ENCODE measurements at places on chromosomes 5 and 9.

- no peak for DNase-seq
These were observed 66.6 kb downstream of the LPAR1 start for GRCh38 chr9:110971705-110972104.

- DNase-seq, result no peak
These were observed 56.7 kb downstream of the APC start for GRCh38 chr5:112794410-112794809.

GRCh38 chr5:38379350-38379937, 121.1 kb downstream of the EGFLAM start:
- DNase-seq, result no peak

DNA sequence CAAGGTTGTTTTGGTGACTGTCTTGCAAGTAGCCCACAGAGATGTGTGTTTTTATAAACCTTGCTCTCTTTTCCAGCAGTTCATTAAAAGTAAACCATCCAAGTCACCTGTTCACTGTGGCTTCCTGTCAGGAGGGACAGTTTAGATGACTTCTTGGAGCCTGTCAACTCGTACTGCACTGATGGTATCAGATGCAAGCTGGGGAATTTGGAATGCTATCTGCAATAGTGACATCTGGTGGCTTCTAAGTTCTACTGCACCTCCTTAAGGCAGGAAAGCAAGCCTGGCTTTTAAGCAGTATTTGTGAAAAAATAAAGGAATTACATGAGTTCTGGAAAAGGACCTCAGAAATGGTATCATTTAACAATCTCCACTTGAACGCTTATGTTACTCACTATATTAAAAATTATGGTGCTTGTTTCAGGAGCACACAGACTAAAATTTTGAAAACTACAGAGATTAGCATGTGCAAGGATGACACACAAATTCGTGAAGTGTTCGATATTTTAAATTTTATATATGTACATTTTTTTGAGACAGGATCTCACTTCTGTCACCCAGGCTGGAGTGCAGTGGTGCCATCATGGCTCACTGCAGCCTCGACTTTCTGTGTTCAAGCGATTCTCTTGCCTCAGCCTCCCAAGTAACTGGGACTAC, 164.0 kb downstream of the TTC39B start:
- DNase-seq, result peak; percentile 3

- no peak for DNase-seq
These were observed 226.5 kb downstream of the ASTN2 start for GRCh38 chr9:117188394-117188793.

GRCh38 chr5:150021491-150022157, 21.1 kb downstream of the HMGXB3 start:
- DNase-seq, result no peak

- no peak for DNase-seq
These were observed 32.7 kb downstream of the PRRC2B start for GRCh38 chr9:131426545-131426944.

GRCh38 chr9:93486268-93486667, 32.9 kb upstream of the FAM120AOS start:
- DNase-seq, result no peak

DNA sequence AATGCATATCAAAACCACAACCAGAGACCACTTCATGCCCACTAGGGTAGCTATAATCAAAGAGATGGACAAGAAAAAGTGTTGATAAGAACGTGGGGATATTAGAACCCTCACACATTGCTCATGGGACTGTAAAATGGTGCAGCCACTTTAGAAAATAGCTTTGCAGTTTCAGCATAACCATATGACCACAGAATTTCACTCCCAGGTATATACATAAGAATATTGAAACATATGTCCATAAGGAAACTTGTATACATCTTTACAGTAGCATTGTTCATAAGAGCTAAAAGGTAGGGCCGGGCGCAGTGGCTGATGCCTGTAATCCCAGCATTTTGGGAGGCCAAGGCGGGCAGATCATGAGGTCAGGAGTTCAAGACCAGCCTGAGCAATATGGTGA, 56.4 kb downstream of the S1PR3 start:
- DNase-seq, result no peak

DNA sequence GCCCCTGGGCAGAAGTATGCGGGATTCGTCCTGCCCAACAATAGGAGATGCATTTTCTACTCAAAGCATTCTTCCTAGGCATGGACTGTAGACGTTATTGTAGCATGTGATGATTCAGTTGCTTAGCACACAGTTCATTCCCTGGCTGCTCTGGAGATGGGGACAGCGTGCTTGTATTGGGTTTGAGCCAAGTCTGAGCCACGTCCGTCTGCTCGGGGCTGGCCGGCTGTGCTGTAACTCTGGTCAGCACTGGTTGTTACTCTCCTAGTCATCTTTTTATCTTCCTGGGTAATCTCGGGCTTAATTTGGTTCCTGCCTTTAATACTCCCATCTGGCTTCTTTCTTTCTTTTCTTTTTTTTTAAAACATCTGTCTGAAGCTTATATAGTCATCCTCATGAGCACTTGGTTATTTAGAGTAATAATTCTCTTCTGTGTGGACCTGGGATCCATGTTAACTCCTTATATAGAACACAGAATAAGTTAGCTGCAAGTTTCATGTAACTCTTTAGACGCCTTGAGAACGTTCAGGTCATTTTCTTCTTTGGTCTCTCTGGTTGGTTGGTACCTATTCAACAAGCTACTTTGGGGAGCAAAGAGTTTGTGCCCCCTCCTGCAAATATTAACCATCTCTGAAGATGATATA, 118.8 kb upstream of the RPS23 start:
- no peak for DNase-seq

DNA sequence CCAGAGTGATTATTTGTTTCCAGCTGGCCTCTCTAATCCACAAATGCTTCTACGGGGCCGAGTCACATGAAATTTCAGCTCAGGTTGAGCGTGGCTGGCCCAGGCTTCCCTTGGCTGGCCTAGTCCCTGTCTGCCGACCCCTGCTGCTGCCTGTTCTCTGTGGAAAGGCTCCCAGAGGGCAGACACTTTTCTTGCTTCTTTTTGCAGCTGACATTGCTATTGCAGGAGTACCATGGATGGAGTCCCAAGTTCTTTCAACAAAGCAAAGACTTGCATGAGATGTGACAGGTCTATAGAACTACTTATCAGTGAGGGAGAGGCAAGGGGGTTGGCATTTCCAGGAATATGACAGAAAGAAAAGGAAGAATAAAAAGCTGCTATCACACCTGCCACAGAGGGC, 287.4 kb upstream of the ARRDC3 start:
- no peak for DNase-seq

DNA sequence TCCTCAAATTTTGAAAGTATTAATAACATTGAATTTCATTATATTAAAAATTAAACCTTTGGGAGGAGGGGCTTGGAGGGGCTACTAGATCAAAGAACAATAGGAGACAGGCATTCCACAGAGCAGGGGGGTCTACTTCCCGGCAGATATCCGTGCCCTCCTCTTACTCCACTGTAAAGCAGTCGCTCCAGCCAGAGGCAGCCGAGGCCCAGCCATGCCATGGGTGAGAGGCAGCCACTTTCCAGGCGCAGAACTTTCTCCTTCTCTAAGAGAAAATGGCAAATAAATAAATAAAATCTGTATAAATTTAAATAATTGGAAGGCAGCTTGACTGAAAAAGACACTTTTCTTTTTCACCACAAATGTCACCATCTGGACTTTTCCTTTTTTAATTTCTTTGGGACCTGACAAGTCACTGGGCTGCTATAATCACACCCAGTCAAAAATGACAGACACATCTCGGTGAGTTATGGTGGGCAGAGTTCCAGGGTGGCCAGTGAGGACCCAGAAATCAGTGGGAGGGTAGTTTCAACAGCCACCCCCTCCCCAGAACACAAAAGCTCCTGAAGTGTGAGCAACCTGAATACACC, 302.2 kb upstream of the SMARCA2 start:
- DNase-seq, result no peak

- no peak for DNase-seq
These were observed 889 bp upstream of the ADAMTS12 start for GRCh38 chr5:33892620-33893137.

DNA sequence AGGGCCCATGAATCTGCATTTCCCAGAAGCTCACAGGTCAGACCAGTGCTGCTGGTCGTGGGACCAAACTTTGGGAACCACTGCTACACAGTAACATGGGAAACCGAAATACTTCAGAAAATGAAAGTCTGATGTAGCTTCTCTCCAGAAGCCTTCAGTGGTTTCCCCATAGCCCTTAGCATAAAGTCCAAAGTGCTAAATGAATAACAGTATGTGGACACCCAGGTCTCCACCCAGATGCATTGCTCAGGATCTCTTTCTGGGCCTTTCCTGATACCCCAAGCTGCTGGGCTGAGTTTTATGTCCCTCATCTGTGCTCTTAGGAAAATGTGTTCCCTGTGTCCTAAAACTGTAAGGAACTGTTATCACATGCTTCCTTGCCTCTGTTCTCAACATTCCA, 100.4 kb downstream of the NFIB start:
- DNase-seq, result no peak

GRCh38 chr5:158619083-158619788, 480.5 kb downstream of the EBF1 start:
- no peak for DNase-seq

DNA sequence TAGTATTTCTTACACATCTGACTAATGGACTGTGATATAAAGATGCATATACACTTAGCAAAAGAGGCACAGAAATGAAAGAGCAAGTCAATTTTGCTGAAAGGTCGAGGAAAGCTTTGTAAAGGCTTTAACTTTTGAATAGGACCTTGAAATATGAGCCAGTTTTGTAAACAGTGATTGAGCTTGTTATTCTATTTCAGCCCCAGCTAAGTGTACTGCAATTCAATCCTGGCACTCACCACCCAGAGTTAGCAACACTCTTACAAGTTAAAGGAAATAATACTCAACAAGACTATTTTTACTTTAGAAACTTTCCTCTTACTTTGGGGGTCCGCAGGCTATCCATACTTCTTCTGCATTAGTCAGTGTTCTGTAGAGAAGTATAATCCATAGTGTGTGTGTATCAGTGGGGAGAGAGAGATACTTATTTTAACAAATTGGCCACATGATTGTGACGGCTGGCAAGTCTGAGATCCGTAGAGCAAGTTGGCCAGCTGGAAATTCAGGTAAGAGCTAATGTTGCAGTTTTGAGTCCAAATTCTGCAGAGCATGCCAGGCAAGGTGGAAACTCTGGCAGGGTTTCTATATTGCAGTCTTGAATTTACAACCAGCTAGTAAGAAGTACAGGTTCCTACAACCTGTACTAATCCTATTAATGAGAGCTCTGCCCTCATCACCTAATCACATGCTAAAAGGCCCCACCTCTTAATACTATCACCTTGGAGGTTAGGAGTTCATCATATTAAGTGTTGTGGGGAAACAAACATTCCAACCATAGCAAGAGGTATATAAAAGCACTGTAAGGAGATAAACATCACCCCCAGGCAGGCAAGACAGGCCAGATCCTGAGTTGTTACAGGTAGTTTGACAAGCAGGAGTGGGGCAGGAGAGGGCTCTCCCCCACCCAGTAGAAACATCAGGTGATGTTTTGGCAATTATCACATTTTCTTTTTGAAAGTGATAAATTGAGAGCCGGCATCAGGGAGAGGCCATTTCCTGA, 33.6 kb downstream of the IL7R start:
- no peak for DNase-seq

- DNase-seq, result no peak
These were observed 56.8 kb downstream of the ANGPTL2 start for GRCh38 chr9:127065592-127065991.

GRCh38 chr5:131381021-131381420, 117.2 kb downstream of the CDC42SE2 start:
- DNase-seq, result no peak

DNA sequence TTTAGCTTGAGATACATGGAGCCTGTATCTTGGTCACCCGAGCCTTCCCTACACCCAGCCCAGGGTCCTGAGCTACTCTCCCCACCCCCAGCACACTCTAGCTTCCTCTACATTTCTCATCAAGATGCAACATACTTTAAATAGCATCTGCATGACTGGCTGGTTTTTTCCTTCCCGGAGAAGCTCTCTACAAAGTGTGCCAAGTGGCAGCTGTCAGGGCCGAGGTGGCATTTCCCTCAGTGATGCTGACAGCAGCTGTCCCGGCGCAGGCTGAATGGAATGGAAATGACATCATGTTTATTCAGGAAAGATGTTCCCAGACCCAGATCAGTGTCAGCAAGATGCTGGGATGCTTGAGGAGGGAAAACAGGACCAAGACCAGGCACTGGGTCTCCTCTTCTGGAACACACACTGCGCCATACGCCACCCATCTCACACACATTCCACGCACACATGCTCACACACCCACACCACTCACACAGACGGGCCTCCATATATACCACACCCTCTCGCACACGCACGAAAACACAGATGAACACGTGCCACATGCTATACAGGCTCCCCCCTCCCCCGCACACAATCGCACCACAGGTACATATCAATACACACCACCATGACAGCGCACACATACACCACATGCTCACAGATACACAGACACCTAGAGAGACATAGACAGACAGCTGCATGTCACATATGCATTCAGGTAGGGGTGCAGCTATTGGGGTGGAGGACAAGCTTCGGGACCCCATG, 67.8 kb downstream of the LHX2 start:
- no peak for DNase-seq

DNA sequence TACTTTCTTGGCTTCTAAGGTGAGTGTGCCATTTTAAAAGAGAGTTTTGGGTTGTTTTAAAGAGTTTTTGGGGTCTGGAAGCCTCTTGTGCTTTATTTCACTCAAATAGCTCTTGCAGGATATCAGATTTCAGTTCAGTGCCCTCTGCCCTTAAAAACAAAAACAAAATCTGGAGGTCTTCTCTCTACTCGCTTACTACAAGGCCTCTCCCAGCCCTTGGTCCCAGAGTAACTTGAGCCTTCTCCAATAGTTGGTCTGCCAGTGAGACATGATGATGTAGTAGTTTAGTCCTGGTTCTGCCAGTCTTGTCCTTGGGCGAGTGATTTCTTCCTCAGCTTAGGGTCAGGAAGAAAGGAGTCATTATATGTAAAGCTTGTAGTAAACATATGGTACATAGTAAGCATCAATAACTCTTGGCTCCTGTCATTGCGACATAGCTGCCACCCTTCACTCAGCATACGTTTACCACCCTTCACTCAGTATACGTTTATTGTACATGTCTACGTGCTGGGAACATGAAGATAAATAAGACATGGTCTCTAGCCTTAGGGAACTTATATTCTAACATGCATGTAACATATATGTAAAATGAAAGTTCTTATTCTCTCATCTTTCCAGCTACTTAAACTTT, 147.6 kb downstream of the MAN2A1 start:
- no peak for DNase-seq

DNA sequence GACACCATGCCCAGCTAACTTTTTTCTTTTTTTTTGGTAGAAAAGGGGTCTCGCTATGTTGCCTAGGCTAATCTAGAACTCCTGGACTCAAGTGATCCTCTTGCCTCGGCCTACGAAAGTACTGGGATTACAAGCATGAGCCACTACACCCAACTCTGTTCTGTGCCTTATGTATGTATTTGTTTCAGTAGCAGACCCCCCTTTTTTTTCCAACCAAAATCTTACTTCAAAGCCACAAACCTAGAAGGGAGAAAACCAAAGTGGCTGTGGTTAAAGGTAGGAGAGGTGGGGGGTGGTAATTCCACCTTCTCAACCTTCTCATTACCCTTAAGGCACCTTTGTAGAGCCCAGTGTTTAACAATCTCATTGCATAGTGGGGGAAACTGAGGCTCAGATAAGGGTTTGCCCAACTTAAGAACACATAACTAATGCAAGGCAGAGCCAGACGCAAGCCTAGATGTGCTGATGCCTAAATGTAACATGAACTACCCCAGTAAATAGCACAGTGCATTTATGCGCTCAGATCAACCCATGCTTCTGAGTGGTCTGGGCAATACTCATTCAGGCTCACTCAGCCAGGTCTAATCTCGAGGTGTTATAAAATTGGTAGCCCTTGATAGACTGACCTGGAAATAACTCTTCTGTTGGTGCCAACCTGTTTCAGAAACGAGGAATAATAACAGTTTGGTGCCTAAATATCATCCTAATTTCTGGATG, 33.0 kb downstream of the ITK start:
- DNase-seq, result no peak
